Fibroblast of pulmonary artery (primary cell): ENCODE measurements at places on chromosomes 2 and 18.

GRCh38 chr18:51762373-51762772 lies 564.9 kb upstream of the MEX3C start:
- no peak for DNase-seq

DNA sequence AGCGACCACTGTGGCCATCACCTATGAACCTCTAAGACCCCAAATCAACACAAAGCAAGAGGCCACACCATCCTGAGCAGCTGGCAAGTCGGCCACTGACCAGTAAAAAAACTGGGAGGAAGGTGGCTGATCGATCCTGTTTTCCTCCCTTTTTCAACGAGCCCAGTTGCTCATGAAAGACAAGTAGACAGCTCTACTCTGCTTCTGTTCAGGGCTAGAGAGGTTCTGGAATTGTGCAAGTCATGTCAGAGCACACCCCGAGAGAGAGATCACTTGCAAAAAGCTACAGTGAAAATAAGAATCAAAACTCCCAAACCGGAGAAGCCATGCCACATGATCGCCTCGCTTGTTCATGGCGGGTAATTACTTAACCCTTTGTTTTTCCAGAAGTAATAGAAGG lies 34.6 kb downstream of the ZNF516 start:
- DNase-seq, result no peak

DNA sequence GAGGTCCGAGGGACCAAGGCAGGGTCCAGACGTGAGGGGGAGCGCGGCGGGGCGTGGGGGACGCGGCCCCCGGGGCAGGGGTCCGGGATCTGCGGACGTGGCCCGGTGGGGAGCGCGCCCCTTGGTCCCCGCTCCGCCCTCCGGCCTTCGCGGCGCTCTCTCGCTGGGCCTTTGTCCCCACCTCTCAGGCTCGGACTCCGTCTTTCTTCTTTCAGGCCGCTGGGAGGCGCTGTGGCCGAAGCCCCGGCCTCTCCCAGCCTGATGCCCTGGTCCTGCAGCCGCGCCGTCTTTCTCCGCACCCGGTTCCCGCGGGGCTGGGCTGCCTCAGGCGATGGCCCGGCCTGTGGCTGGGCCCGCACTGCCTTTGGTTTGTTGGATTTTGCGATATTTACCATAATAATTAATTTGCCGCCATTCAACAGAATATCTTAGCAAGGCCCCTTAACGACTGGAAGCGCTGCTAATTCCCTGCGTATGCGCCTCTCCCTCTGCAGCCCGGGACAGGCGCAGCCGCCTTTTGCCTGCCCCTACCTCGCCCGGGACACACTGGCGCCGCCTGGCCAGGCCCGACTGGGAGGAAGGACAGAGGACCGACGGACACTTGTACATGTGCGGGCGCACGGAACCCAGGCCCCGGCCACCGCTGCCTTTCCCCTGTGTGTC lies 10.8 kb downstream of the SIX3 start:
- peak; percentile 70 for DNase-seq

- DNase-seq, result peak; percentile 75
Measured at GRCh38 chr2:100877555-100877954, 57.6 kb downstream of the NPAS2 start.

DNA sequence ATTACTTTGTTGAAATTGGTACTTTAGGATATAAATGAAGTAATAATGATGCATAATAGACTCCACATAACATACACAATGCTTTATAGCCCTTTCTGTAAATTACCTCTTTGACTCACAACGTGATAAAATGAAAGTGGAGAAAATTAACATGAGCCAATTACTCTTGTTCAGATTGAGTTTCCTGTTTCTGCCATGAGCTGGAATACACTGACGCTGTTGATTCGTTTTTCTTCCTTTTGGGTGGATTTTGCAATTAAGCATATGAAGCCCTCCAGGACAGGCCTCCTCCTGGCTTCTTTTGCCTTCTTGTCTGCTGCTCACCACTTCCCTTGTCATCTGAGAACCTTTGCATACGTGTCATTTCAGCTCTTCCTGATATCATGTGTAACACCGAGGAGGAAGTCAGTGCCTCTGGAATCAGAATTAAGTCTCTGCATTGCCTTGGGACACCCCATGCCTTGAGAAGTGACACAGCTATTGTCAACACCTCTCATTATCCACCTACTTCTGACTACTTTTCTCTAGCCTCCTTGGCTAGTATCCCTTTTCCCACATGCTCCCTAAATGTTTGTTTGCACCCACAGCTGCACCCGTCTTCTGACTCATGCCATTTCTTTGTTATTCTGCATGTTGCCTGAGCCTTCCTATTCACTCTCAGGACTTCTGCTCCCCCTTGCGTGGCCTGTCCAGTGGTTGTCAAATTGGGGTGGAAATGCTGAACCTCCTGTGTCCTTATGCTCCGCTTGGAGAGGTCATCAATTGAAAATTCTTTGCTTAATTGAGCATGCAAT lies 134.1 kb downstream of the FMNL2 start:
- DNase-seq, result peak; percentile 45

DNA sequence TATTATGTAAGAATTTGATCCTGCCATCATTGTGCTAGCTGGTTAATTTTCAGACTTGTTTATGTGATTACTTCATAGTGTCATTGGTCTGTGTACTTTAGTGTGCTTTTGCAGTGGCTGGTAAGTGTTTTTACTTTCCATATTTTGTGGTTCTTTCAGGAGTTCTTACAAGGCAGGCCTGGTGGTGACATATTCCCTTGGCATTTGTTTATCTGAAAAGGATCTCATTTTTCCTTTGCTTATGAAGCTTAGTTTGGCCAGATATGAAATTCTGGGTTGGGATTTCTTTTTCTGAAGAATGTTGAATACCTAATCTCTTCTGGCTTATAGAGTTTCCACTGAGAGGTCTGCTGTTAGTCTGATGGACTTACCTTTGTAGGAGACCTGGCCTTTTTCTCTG lies 72.8 kb upstream of the MC4R start:
- peak; percentile 6 for DNase-seq

DNA sequence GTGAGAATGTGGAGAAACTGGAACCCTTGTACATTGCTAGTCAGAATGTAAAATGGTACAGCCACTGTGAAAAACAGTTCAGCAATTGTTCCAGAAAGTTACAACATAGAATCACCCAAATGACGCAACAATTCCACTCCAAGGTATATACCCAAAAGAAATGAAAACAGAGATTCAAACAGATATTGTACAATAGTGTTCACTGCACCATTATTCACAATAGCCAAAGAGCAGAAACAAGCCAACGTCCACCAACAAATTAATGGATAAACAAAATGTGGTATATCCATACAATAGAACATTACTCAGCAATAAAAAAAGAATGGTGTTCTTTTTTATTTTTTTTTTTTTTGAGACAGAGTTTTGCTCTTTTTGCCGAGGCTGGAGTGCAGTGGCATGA lies 10.9 kb downstream of the CLASP1 start:
- peak; percentile 73 for DNase-seq

DNA sequence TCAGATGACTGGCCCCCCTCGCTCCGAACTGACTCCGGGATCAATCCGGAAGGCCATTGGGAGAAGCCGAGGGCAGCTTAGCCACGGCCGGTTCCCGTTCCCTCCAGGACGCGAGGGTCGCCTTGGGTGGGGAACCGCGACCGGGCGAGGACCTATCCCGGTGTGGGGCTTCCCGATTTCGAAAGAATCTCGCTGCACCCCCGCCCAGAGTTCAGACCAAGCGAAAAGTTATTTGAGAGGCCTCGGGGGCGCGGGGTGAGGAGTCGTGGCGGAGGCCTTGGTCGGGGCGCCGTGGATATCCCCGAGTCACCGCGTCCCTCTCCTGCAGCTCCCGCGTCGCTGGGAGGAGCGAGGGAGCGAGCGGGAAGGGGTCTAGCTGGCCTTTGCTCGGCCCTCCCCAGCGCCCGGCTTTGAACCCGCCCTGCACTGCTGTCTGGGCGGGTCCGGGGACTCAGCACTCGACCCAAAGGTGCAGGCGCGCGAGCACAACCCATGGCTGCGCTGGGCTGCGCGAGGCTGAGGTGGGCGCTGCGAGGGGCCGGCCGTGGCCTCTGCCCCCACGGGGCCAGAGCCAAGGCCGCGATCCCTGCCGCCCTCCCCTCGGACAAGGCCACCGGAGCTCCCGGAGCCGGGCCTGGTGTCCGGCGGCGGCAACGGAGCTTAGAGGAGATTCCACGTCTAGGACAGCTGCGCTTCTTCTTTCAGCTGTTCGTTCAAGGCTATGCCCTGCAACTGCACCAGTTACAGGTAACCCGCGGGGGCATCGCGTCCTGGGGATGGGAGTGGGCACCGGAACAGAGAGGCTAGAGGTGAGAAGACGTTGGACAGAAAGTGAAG lies at the start of gene CYP27A1:
CYP27A1 (plus strand) TSS at position 457 of the 837 bp plus-strand sequence; CDS start at position 493, 36 bp downstream.
- peak; percentile 14 for DNase-seq

DNA sequence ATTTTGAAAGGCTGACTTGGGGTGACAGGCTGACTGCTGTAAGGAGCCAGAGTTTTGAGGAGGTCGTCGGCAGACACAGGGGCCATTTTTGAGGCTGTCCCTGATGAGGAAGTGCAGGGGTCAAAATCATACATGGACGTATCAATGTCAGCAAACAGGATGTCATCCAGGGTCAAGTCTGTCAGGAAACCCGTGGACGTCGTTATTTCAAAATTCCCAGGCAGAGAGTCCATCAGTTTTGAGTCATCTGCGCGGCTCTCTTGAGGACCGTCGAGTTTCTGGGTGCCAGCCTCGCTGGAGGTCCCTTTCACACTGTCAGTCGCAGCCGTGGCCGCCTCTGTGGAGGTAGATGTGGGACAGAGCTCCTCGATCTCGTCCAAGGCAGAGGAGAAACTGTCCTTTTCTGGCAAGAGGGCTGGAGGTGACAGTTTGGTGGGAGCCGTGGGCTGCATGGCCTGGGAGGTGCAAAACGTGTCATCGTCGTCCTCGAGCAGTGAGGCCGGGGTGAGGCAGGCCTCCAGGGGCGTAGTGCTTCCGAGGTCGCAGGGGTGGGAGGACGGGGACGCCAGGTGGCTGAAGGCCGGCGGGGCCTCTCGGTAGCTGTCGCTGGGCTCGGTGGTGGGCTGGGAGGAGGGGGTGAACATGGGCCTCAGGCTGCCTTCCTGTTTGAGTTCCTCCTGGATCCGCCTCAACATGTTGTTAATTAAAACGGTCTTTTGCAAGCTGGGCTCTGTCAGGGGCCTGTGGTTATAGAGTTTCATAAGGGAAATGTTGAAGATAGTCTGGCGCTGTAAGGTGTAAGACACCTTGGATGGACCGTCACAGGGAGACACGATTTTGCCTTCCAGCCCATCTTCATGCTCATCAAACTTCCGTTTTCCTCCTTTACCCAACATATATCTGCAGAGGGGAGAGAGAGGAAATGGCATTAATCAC lies 17.5 kb downstream of the SERTAD2 start:
- no peak for DNase-seq

- DNase-seq, result no peak
Measured at GRCh38 chr18:34729740-34730355, 19.8 kb downstream of the DTNA start.

- DNase-seq, result no peak
Measured at GRCh38 chr2:80506563-80506962, 202.0 kb upstream of the LRRTM1 start.

- no peak for DNase-seq
Measured at GRCh38 chr18:62585274-62586150, 62.7 kb downstream of the ZCCHC2 start.

DNA sequence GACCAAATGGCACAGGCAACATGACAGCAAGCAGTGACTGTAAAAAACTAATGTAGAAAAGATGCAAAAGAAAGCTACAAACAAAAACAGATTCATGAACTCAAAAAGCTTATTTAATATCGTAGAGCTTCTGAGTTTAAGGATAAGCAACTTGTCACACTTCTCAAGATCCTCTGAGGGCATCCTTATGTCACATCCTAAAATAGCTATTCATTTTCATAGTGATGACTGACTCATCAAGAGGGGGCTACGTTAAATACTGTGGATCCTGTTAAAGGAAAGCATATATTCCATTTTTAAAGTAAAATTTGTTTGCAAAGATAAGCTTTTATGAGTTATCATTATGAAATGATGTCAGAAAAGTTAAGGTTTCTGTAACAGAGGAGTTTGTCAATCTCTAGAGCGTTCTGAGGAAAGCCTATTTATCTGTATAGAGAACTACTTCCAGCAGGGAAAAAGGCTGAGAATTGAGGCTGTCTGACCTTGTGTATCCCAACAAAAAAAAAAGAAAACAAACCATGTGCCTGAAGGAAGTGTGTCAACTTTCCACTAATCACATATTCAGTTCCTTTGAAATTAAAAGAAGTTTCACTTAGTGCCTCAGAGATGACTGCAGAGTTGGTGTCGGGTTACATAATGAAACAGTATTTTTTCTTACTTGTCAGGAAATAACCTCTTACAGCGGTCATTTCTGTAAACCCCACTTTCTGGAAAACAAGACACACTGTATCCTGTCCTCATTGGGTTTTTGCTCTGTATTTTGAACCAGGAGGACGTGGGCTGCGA lies 115.5 kb downstream of the ESCO1 start:
- DNase-seq, result peak; percentile 23

GRCh38 chr2:209321076-209321475 lies 102.8 kb upstream of the MAP2 start:
- peak; percentile 10 for DNase-seq

- DNase-seq, result no peak
Measured at GRCh38 chr18:78689606-78690005, 290.0 kb upstream of the SALL3 start.

DNA sequence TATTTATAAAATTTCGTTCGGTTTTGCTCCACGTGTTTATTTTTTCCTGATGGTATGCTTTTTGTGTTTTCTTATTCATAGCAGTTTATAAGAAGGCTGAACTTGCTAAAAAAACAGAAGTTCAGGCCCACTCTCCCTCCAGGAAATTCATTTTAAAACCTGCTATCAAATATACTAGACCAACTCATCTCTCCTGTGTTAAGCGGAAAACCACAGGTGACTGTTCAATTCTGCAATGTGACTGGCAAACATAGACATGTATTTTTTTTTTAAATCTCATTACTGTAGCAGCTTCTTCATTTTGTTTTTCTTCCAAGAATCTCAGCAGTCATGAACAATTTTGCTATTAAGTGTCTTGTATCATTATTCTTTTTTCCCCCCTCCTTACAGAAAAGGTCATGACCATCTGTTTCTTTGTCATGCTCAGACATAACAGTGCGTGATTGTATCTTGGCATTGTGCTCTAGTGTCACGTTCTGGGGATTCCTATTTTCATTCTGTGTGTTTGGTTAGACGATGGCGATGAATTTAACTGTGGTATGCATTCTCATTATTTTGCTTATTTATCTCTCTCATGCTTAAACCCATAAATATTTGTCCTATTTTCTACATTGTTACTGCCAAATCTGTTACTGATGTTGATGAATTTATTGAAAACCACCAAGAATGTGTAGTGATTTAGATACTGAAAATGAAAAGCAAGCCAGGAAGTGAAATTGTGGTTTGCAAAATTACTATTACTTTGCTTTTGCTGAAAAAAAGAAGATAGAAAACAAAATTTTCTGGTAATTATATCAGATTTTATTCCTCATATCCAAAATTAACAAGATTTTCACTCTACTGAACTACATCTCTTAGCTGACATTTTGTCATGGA lies 74.6 kb upstream of the UNC80 start:
- DNase-seq, result no peak
